ENCODE measurements at places on chromosomes 2 and 18.

DNA sequence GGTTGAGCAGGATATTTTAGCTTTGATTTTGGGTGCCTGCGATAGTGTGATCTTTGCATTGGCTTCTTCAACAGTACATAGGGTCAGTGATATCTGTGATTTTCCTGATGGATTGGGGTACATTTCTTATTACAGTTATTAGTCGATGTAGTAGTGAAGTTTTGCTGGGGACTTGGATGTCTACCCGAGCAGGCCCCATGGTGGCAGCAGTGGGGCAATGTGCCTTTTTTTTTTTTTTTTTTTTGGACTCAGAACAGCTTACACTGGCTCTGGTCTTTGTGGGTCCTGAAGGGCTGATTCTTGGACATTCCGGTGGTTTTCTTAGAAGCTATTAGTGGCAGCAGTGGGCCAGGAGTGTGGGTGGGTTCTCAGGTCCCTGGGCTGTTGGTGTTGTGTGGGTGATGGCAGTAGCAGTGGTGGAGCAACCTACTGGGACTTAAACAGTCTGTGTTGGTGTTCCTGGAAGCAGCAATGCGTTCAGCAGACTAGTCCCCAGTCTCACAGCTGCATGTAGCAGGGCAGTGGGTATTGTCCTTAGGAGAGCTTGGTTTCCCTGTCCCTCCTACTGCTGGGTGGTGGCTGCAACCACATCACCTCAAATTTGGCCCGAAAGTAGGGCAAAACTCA is 53.7 kb upstream of the SLC4A10 start:
- DNase-seq, result no peak

DNA sequence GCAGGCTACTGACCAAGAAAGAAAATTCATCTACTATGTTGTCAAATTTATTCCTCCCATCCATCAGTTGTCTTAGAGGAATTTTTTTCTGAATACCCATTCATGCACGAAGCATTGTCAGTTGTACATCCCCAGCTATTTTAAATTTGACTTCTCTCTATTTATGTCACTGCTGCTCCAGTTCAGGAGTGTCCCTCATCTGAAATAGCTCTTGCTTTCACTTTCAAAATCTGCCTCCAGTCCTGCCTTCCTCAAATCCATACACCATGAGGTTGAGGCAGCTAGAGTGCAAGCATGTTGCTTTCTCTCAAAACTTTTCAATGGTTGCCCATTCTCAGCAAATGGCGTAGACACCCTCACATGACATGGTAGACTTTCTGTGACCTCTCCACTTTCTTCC is 335.4 kb upstream of the CDH2 start:
- DNase-seq, result no peak

- DNase-seq, result no peak
These were observed 892.1 kb upstream of the ACVR2A start for GRCh38 chr2:146952696-146953095.

DNA sequence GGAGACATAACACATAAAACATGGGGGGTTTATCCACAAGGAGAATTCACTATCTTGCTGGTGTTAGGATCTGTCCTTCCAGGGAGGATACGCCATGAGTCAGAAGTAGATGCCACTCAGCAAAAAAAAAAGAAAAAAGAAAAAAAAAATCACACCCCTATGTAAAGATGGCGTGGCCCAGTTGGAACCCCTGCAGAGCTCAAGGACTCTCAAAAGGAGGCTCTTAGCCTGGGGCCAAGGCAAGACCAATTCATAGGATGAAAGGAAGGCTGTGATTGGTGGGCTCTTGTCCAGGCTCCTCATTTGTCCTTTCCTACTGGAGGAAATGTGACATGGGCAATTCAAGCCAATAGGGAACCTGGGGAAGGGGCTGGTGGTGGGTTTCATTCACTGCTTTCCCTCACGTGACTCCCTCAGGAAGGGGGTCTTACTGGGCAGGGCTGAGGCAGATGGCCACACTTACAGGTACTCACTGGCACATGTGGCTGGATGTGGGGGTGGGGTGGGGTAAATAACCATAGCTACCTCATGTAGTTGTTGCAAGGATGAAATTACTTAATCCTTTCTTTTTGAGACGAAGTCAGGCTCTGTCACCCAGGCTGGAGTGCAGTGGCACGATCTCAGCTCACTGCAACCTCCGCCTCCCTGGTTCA is 38.7 kb upstream of the HAAO start:
- no peak for DNase-seq

GRCh38 chr2:240235149-240235803 is 94.8 kb upstream of the OTOS start:
- DNase-seq, result no peak

- no peak for DNase-seq
These were observed 16.1 kb downstream of the STRADB start for GRCh38 chr2:201467666-201468065.

GRCh38 chr2:26792720-26793119 is 6.9 kb downstream of the CENPA start:
- no peak for DNase-seq

All from astrocyte of the cerebellum (primary cell).